Effector CD8-positive, alpha-beta T cell (primary cell): ENCODE measurements at places on chromosomes 7 and 10.

DNA sequence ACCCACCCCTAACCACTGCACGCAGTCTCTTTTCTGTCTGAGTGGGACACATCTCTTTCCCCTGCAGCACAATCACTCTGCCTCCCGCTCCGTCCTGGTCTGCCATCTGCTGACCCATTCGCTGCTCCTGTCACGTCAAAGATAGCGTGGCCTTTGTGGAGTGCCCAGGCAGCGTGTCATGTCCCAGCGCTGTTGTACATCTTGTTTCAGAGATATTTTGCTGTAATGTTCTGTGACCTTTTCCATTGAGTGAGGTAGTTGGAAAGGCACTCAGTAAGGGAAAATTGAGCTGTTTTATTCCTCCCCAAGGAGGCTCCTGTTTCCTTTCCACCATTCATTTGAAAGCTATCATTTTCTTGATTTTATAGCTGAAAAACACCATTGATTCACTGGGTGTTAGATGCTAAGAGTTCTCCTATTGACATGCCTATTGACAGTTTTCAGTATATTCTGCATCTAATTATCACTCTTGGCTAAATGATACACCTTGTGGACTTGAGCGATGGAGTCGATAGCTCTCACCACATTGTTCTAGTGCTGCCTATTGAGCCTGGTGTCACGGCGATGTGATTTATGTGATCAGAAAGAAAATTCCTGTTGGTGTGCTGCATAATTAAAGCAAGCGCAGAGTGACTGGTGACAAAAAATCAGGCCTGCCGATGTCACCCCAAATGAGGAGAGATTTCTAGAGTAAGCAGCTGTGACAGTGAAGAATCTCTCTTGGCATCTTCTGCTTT lies 372.6 kb downstream of the LRMDA start:
- DNase-seq = no peak

DNA sequence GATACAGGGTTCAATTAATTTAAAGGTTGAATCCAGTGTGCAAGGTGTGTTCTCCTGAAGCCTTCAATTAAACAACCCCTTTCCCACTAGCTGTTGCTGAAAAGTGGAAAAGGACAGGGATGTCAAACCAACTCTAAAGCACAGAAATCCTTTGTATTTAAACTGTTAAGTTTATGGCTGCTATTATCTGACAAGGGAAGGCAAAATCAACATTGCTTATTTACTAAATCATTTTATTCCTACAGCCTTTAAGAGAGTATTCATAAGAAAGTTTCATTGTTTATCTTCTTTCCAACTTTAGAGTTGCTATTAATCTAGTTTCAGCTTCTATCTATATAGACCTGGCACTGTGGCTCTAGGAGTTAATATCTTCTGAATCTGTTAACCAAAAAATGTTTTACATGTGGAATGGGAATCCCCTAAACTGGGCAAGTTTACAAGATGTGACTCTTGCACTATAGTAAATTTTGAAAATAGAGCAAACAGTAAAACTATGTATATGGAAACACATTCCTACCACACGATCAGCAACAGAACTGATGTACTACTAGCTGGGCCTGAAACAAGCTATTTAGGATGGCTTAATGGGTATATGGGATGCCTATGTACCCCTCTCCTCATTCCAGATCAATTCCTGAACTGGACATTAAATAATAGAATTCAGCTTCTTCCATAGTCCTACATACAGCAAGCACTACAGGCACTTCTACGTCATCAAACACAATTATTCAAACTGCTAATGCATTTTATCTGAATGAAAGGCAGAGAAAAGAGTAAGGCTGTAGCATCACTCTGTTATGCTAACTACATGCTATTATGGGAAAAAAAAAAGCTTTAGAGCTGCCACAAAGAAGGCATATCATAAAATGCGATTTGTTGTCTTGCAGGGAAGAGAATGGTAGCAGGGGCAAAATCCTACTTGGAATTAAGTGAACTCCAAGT lies 52.8 kb downstream of the CDK6 start:
- DNase-seq = no peak

- no peak for DNase-seq
These were observed 73.3 kb downstream of the ARID5B start for GRCh38 chr10:61974601-61975390.

- no peak for DNase-seq
These were observed 169.9 kb upstream of the AOAH start for GRCh38 chr7:36894190-36894589.

GRCh38 chr7:110669410-110669809 lies 421.5 kb upstream of the LRRN3 start:
- no peak for DNase-seq

DNA sequence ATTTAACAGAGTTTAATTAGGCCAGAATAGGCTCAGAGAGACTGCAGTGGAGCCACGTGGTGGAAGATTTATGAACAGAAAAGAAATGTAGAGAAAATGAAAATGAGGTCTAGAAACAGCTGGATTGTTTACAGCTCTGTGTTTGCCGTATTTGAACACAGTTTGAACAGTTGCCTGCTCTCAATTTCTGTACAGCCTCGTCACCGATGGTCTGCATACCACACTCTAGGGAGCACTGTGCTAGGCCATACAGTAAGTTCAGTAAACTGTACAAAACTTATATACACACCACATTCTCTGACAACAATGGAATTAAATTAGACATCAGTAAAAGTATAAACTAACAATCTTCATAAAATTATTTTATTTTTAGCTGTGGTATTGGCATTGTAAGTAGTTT lies 11.1 kb upstream of the CYP2E1 start:
- no peak for DNase-seq

DNA sequence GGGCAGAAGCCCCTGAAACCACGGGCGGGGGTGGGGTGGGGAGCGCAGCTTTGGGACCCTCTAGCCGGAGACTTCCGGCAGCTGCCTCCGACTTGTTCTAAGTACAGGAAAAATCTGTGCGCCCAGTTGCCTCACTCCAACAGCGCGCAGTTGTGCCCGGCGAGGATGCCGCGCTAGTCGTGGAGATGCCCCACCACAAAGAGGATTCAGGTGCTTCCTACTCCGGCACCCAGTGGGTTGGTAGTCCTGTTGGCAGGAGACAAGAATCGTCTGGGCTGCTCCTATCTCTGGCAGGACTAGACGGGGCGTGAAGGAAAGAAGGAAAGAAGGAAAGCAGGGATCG lies 465 bp upstream of the NPY start:
- DNase-seq = no peak

DNA sequence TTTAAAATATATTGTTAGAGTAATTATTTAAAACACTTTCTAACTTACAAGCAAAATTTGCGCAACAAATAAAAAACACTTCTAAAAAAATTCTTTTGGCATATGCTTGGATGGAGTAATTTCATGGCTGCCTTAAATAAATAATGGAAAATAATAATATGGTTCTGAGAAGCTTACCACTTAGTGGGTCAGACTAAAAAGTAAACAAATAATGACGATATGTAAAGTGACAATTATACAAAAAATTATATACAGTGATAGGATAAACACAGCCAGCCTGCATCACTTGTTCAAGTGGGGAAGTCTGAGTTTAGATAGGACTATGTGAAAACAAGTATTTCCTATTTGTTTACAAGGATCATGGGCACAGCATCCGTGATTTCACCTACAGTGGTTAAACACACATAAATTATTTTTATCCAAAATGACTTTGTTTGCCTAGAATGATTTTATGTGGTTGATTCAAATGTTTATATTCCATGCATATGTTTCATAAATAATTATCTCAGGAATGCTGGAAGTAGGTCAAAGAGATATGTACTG lies 141.7 kb upstream of the SEMA3D start:
- DNase-seq = no peak

DNA sequence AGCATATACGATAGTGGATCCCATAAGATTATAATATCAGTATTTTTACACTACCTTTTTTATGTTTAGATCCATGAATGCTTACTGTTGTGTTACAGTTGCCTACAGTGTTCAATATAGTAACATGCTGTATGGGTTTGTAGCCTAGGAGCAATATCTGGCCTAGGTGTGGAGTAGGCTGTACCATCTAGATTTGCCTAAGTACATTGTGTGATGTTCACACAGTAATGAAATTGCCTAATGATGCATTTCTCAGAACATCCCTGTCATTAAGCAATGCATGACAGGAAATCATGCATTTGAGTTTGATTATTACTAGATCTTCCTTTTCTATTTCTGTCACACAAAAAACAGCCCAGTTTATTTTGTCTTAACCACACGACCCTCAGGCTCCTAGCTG lies 14.5 kb downstream of the CBX3 start:
- DNase-seq = no peak

- DNase-seq = no peak
These were observed 2.7 kb downstream of the CDK13 start for GRCh38 chr7:39952803-39953202.

DNA sequence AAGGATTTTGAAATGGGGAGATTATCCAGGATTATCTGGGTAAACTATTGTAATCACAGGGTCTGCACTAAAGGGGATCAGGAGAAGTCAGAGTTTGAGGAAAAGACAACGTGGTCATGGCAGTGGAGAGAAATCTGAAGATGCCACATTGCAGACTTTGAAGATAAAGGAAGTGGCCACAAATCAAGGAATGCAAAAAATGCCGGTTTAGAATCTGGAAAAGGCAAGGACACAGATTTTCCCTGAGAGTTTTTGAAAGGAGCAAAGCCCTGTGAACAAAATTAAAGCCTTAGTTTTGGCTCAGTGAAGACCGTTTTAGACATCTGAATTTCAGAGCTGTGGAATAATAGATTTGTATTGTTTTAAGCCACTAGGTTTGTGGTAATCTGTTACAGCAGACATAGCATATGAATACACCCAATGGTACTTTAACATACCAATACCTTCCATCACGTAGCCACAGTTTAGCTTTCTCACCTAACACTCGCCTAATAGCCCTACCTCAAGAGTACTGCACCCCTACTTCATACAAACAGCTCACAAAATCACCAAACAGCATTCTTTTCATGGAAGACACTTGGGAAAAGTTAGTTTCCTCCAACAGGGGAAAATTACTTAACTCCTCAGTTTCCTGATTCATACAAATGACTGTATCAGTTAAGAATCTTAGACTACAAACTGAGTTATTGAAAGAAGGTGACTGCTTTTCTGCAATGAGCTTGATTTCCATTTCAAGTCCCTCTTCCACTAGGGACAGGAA lies 446.5 kb downstream of the INHBA start:
- DNase-seq = no peak

DNA sequence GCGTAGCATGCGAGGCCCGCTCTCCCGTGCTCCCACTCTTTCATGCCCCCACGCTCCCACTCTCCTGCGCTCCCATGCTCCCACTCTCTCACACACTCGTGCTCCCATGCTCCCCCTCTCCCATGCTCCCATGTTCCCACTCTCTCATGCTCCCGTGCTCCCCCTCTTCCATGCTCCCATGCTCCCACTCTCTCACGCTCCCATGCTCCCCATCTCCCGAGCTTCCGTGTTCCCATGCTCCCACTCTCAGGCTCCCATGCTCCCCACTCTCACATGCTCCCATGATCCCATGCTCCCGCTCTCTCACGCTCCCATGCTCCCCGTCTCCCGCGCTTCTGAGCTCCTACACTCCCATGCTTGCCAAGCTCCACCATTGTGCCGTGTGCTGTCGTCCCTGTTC lies 84.4 kb upstream of the ANLN start:
- no peak for DNase-seq

GRCh38 chr7:145986248-145986874 lies 130.2 kb upstream of the CNTNAP2 start:
- no peak for DNase-seq

DNA sequence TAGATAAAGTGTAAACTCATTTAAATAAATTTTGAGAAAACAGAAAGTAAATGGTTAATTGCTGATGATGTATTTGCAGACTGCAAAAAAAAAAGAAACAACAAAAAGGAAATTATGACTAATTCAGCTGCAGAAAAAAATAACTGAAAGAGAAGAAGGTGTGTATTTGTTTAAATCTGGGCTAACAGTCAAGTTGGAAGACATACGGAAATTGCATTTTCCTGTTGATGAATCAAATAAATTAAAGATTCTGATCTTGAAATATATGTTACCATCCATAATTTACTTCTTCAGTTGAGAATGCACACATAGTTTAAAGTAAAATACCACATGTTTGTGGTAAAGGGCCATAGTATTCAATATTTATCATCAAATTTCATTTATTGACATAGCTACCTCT lies 19.3 kb upstream of the ING3 start:
- DNase-seq = no peak

DNA sequence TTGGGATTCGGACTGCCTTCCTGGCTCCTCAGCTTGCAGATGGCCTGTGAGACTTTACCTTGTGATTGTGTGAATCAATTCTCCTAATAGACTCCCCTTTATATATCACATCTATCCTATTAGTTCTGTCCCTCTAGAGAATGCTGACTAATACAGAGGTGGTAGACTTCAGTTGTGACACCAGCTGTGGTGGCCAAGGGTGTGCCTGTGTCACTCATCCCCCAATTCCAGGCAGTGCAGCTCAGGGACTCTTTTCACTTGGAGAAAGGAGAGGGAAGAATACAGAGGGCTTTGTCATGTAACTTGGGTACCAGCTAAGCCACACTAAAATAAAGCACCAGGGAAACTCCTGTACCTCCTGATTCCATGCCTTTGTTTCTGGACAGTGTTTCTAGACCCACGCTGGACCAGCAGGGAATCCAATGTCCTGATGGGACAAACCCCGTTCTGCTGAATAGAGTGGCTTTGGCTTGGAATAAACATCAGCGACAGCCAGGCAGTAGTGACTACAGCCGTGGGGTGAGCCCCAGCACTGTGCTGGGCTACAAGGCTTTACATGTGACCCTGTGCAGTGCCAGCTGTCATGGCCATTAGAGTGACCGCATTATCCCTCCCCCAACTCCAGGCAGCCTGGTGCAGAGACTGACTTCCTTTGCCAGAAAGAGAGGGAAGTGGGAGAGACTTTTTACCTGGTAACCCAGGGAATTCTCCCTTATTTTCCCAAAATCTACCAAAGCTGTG lies 233.6 kb downstream of the ANK3 start:
- DNase-seq = no peak

DNA sequence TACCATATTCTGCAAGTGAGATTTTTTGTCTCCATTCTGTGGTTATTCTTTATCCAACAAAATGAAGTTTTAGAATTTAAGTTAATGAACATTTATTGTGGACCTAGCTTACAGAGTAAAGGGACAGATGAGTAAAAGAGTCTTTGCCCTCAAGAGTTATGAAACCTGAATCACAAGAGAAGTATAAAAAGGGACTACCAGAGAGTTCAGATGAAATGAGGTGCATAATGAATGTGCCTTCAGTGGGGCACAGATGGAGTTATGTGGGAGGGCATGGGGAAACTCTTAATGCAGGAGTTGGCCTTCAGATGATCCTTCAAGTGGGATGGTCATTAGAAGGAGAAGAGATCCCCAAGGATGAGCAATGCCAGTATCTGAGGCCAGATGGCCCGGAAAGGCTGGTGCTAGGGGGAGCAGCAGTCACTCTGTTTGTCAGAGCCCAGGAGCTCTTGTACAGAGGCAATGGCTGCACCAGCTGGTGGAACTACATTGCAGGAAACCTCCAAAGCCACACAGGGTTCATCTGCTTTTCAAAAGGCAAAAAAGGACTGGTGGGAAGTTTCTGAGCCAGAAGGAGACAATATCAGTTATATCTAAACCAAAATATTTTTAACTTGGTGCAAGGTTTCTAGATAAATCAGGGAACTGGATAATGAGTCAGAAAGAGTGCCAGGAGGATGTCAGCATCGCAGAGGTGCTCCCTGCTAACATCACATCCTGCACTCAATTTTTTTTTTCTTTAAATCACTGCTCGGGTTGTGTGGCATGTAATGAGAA lies 162.0 kb downstream of the KLF6 start:
- no peak for DNase-seq
